ENCODE measurements at places on chromosomes 12 and 14.

DNA sequence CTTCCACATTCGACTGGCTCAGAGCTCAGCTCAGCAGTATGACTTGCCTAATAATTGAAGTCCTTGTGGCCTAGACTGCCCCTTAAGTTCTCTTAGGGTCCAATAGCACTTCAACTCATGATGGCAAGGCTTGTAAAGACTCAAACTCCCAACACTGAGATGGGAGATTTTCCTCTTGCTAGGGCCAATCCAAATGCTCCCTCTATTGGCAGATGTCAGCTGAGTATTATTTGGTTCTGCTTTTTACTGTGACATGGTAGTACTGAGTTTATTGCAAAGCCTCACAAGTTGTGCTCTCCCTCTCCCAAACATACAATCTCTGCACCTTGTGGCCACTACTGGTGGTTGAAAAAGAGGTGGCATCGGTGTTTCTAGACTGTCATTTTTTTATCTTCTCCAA is 164.2 kb downstream of the ALG10 start:
- no peak for ATAC-seq

DNA sequence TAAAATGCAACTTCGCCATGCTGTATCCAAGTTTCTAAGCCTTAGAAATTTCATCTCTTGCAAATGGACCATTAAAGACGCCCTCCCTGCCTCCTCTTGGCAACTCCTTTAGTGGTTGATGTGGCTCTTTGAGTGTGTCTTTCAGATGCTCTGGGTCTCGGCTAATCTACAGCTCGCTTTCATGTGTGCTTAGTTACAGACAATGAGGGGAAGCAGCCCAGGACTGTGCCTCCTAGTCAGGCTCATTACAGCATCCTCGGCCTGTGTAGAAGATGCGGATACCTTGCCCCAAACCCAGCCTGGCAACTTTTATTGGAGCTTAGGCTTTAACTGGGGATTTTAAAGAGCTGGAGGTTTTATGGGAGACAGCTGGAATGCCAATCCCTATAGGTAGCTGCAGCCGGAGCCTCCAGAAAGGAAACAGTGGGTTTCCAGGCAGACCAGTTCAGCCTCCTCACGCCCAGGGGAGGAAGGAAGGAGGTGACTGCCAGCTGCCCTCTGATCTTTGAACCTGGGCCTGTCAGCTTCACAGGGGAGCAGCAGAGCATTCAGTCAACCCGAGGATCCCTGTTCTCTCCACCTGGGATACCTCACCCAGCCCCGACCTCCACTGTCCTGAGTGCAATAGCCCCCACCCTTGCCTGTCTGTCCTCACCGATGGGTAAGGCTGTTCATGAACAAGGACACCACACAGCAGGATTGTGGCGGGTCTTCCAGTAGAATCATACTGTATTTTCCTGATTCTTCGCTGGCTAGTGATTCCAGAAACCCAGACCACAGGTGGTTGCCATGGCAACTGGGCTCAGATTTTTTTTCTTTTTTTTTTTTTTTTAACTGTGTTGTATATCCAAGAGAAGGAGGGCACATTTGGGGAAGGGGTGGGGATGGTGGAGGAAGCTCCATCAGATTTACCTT is 638.5 kb downstream of the MED13L start:
- ATAC-seq: no peak

DNA sequence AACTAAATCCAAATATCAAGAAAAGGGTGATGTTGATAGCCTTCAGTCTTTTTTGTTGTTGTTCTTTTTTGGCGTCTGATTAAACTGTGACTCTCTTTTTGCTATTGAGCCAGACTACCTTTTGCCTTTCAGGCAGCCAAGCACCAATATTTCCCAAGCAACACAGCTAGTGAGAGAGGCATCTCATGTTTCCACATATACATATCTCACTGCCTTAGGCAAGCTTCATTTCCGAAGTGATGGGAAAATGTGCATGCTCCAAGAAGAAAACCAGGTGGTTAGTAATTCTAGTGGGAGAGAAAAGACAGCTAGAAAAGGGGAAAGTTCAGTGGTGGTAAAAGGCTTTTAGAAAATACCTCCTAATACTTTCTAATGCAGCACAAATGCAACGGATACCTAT is 277.7 kb downstream of the TMTC2 start:
- no peak for ATAC-seq

- ATAC-seq: no peak
Observed at GRCh38 chr12:49904601-49905000, 901 bp upstream of the FAIM2 start.

GRCh38 chr12:98224584-98225221 is 290.7 kb upstream of the TMPO start:
- no peak for ATAC-seq

- ATAC-seq: no peak
Observed at GRCh38 chr12:9590441-9590840, 17.3 kb downstream of the KLRB1 start.

DNA sequence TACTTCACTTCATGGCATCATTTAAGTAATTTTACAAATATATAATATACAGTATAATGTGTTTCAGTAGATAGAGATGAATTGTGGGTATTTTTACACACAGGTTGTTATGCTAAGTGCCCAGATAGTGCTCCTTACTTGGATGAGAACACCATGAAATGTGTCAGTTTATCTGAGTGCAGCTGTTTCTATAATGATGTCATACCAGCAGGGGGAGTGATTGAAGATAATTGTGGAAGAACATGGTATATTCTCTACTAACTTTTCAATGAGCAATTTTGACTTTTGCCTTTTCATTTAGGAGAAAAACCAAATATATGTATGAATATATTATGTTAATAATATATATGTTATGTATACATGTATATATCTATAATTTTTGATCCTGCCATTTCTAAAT is 221.6 kb downstream of the LRRK2 start:
- no peak for ATAC-seq

DNA sequence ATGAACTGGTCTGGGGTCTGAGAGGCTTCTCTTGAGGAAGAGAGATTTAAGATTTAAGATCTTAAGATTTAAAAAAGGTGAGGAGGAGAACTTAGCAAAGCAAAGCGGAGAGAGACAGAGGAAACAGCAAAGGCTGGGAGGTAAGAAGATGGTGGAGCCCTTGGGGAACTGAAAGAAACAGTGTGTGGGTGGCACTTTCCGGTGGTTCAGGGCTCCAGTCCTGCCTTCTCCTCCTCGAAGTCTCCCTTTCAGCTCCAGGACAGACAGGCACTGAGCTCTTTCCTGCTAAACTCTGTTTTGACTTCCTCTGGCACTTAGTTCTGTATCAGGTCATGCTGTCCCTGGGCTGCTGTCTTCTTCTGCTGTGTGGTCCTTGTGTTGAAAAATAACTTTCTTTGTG is 298.7 kb upstream of the SRRM4 start:
- ATAC-seq: no peak

DNA sequence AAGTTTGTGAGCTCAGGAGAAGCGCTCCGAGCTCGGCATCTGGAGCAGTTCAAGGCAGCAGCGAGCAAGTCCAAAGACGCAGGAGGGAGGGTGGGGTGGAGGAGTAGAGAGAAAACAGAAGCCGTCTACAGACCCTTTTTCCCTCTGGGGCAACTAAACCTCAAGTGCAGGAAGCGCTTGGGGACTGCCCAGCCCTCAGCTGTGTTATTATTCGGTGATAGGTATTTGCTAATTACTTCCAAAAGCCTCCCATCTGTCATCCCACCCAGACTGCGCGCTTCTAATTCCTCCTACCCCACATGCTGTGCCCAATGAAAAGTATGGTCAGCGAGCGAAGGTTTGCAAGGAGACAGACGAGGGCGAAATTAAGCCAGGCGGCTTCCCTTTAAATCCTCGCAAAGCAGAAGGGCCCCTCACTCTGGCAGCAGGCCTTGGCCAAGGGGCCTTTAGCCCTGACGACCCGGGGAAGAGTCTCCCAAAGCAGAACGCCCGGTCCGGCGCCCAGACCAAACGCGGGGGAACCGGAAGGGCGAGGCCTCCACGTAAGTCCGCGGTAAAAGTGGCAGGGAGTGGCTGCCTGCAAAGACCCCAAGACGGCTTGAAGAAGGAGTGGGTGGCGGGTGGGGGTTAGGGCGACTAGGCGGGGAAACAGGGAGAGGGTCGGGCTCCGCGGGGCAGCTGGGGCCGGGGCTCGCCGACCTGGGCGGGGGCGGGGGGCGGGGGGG is 507 bp upstream of the CD9 start:
- ATAC-seq: no peak

DNA sequence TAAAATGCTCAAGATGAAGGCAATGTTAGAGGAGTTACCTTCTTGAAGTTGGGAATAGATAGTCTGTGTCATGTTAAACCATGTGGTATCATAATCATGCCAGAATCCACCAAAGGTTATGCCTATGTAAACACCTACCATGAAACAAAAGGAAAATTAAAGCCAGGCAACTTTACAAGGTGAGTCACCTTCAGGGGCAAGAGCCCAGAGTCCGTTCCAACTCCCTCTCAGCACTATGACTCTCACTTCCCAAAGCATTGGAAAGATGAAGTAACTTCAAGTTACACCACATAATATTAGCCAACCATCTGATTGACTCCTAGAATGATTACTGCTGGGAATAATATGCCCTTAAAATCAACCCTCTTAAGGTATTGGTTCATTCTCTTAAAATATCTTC is 38.5 kb downstream of the CATSPERB start:
- no peak for ATAC-seq

- no peak for ATAC-seq
Observed at GRCh38 chr12:124464062-124464461, 103.3 kb downstream of the NCOR2 start.

DNA sequence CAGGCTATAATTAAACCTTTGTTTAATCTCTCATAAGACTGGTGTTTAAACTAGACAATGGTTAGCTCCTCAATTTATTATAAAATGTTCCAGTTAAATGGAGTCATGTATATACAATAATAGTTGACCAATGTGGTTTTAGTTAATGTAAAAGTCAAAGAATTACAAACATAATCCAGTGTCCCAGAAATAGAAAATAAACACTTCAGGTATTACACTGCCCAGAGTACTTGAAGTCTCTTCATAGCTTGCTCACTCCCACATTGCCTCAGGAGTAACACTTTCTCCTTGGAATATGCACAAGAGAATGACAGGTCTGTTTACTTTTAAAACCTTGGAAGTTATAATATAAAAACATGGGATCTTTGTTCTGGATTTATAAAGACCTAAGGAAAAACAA is 60.5 kb downstream of the SLC38A1 start:
- ATAC-seq: no peak

- no peak for ATAC-seq
Observed at GRCh38 chr12:51449580-51450246, 25.1 kb downstream of the SLC4A8 start.

GRCh38 chr14:73739899-73740617 is 25.9 kb upstream of the PNMA1 start:
- ATAC-seq: no peak

- ATAC-seq: no peak
Observed at GRCh38 chr14:82546401-82546800, 1012.7 kb upstream of the SEL1L start.

DNA sequence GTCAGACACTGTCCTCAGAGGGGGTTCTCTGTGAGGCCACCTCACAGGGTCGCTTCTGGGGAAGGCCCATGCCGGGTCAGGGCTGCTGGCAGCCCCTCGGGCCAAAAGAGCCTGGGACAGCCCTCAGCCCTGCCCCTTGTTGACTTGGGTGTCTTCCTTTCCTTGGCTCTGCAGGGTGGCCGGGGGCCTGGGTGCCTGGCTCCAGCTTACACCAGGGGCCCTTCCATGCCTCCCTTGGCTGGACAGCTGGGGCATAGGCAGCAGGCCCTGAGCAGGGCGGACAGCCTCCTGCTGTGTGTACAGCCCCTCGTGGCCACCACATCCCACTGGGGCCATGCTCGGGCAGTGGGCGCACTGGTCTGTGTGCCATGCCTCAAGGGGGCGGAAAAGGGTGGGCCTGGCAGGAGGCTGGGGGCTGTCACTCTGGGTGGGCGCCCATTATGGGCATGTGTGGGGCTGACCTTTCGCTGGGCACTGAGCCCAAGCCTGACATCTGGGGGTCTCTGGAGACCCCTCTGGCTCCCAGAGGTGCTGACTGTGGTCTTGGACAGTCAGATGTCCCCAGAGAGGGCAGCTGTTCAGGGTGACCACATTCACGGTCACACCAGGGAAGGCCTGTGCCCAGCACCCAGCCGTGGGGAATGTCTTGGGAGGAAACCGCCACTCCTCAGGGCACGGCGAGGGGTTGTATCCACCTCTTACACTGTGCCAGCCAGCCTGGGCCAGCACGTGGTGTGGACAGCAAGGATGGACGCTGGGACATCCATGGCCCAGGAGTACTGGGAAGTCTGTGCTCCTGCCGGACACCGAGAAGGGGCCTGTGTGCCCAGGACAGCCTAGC is 313.3 kb downstream of the TMEM121 start:
- ATAC-seq: no peak

GRCh38 chr14:50335989-50336824 is 24.1 kb downstream of the DMAC2L start:
- no peak for ATAC-seq

GRCh38 chr12:562634-563033 is 100.6 kb downstream of the NINJ2 start:
- ATAC-seq: no peak

GRCh38 chr12:51320695-51321320 is 3.2 kb downstream of the BIN2 start:
- no peak for ATAC-seq

DNA sequence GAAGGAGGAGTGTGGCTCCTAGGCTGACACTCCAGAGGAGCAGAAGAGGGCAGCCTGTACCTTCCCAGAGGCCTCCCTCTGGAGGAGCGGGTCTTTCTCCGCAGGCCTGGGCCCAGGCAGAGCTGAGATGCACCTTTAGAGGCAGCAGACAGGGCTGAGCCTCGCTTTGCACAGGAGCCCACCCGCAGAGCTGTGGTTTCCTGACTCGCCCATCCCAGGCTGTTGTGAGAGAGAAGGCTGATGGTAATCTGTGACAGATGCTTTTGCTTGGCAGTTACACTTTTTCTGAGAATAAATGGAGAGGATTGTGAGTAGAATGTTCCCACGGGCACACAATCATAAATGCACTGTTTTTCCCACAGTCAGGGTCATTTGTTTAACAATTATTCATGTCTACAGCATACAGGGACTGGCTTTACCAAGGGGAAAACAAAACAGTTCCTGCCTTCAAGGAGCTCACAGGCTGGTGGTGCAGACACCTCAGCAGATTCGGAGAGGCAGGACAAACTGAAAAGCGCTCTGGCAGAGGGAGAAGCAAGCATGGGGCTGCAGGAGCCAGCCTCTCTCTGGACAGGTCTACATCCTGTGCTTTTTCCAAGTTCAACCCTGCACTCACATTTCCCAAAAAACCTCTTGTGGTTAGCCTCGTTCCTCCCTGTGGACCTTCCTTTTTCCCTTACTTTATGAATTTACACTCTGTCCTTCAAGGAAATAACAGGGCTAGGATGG is 13.9 kb downstream of the EVL start:
- peak; percentile 78 for ATAC-seq

DNA sequence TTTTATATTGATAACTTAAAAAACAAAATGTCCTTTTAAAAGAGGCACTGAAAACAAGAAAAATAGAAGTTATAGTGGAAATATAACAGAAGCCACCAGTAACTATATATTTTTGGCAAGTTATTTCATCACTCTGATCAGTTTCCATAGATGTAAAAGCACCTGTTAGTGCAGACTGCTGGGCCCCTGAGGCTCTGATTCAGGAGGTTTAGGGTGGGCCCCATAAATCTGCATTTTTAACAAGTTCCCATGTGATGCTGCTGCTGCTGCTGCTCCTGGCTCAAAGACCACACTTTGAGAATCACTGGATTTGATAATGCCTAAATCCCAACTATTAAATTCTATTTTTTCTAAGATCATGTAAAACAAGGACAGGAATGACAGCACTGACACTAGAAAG is 251.1 kb downstream of the MED13L start:
- ATAC-seq: no peak
